ENCODE measurements at places on chromosomes 2 and 18.

GRCh38 chr2:38610851-38611801 is 8.4 kb upstream of the HNRNPLL start:
- DNase-seq: no peak

DNA sequence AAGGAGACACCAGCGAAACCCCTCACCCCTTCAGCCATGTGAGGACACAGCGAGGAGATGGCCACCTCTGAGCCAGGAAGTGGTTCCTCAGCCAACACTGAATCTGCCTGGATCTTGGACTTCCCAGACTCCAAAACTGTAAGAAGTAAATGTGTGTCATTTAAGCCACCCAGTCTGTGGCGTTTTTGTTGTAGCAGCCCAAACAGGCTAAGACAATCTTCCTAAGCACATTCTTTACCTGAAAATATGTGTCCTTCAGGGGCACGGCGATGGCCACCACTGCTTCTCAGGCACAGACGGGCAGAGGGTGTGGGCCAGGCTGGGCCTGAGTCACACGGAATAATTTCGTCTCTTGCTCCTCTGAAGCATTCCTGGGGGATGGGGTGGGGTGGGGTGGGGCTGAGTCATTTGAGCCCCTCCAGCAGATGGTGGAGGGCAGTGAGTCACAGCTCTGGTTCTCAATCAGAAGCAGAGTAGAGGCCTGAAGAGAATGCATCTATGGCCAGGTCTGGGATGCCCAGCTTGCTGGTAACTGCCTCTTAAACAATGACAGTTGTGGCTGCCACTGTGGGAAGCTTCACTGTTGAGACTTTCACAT is 142.4 kb downstream of the CAPN13 start:
- no peak for DNase-seq

- DNase-seq: no peak
Observed at GRCh38 chr2:127479866-127480743, 46.2 kb downstream of the IWS1 start.

GRCh38 chr2:63591566-63592175 is 2.9 kb downstream of the MDH1 start:
- no peak for DNase-seq

DNA sequence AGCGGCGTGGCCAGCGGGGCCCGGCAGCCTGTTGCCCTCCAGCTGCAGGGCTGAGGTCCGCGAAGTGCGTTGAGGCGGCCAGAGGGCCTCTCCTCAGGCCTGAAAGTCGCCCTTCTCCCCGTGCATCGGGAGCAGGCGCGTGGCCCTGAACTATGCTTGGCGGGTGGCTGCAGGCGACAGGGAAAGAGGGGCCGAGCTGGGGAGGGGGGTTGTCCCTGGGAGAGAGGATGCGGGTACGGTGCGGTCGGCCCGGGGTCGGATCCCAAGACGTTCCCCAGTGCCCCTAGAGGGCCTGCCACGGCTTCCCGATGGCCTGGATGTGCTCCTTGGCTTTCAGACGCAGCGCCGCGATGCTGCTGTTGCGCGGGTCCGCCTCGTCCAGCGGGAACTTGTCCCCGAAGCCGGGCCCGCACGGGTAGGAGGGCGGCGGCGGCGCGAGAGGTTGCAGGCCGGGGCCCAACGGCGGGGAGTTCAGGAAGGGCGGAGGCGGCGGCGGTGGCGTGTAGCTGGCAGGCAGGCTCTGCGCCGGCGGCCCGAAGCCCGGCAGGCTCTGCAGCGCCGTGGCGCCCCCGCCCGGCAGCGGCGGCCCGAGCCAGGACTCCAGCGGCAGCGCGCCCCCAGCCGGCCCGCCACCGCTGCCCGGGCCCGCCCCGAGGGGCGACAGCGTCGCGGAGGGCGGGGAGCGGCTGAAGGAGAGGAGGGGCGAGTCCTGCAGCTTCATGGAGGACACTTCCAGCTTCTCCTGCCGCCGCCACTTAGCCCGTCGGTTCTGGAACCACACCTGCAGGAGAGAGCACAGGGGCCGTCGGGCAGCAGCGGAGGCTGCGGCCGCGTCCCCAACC is 4.3 kb downstream of the RAX start:
- DNase-seq: no peak

DNA sequence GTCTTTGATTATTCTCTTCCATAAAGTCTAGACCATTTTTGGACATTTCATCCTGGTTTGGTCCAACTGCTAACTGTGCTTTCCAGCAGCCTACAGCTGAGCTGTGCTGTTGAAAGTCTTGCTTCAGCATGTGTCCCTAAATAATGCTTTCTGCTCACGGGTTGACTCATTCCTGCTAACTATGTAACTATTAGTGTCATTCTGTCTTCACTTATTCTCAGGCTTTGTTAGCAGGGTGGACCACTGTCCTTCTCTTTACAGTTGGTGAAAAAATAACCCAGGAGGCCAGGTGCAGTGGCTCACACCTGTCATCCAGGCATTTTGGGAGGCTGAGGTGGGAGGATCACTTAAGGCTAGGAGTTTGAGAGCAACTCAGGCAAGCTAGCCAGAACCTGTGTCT is 8.9 kb downstream of the ADAM23 start:
- no peak for DNase-seq

DNA sequence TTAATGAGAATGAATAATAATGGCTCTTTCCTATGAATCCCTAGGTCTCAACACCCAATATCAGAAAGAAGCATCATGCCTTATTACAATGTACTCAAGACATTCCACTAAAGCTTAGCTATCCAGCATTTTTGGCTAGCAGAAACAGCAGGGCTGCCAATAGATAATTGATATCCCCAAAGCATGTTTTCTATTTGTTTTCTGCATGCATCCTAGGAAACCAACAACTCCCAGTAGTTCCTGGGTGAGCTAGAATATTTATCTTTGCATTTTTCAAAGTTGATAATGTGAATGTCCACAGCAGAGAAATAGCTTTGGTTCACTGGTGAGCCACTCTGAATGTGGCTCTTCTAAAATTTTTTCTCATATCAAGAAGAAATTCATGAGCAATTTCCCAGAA is 5.8 kb upstream of the ANTXR1 start:
- DNase-seq: no peak

- DNase-seq: no peak
Observed at GRCh38 chr2:219325136-219325535, 7.4 kb downstream of the RESP18 start.

All from nucleus accumbens (tissue), 56 donors.